ENCODE measurements at places on chromosomes 13 and 19.

DNA sequence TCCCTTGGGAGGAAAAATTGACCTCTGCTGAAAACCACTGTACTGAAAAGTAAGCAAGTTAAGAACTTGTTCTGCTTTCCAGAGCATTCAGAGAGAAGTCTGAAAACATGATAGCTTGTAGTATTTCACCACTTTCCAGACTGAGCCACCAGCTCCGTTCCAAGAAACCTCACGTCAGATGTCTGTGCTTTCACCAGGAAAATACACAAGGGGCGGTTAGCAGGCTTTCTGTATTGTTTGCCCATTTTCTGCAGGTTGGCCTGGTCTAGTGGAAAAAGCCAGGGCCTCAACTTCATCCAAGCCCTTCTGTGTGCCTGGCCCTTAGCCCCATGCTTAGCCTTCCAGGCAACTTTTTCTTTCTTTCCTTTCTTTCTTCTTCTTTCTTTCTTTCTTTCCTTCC is 36.4 kb downstream of the RXFP2 start:
- no peak for DNase-seq

DNA sequence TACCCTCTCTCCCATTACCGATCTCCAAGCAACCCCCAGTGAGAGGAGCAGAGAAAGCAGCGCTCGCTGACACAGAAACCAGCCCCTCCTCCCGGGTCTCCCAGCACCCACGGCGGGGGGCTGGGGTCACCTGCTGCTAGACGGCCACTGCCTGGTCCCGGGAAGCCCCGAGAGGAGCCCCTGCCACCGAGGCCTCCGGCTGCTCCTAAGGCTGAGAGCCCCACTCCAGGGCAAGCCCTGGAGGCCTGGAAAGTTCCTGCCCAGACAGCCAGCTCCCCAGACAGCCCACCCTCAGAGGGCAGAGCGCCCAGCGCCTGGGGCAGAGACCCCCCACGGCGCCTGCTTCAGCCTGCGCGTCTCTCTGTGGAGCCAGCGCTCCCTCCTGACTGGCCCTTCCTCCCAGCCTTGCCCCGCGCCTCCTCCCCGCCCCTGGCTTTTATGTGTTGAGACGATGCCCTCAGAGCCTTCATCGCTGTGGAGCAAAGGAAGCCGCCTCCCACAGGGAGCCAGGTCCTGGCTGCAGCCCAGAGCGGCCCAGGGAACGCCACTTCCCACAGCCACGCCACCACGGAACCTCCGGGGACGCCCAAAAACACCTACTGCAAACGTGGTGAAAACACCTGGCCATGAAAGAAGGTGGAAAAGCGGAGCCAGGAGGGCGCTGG is 51.1 kb downstream of the MLLT1 start:
- DNase-seq = no peak

GRCh38 chr19:14118165-14119051 is 846 bp upstream of the PRKACA start:
- DNase-seq = peak; percentile 88

- DNase-seq = no peak
Measured at GRCh38 chr19:46764817-46765291, 18.6 kb upstream of the STRN4 start.

DNA sequence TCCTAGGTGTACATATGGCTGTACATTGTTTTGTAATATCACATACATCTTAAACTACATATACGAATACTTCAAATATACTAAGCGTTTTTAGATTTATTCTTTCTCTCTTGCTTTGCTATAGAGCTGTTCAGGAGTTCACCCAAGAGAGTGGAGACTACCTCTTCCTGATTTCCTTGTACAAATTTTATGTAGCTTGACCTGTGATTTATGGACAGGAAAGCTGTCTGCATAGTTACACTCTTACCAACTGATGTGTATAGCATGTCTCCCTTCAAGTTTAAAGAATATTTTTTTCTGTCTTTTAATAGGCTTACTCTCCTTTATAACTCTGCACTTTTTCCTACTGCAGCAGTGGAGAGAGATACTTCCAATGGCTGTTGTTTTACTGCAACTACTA is 428.7 kb downstream of the NDFIP2 start:
- DNase-seq = no peak

GRCh38 chr13:111282425-111282824 is 38.0 kb upstream of the TEX29 start:
- peak; percentile 36 for DNase-seq

- DNase-seq = peak; percentile 76
Measured at GRCh38 chr13:77040076-77040475, 13.1 kb upstream of the FBXL3 start.

- DNase-seq = peak; percentile 64
Measured at GRCh38 chr19:47697863-47698609, 15.2 kb upstream of the EHD2 start.

- DNase-seq = no peak
Measured at GRCh38 chr13:40876020-40876738, 86.8 kb downstream of the SLC25A15 start.

GRCh38 chr13:50323440-50324065 is 308.3 kb downstream of the KCNRG start:
- DNase-seq = no peak

DNA sequence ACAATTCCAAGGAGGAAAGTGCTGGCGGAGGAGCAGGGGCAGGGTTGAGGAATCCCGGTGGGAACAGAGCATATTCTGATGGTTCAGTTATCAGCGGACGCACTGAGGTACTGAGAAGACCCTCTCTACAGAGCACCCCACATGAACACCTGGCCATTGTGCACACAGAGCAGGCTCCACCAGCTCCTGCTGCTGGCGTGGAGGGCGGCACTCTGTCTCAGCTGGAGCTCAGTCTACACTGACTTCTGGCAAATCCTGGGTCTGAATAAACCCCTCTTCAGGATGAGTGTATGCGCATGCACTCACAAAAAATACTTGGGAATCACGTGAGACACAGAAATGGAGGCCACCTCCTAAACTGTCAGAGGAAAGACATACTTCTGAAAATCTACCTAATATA is 114.4 kb upstream of the IRS2 start:
- DNase-seq = no peak

DNA sequence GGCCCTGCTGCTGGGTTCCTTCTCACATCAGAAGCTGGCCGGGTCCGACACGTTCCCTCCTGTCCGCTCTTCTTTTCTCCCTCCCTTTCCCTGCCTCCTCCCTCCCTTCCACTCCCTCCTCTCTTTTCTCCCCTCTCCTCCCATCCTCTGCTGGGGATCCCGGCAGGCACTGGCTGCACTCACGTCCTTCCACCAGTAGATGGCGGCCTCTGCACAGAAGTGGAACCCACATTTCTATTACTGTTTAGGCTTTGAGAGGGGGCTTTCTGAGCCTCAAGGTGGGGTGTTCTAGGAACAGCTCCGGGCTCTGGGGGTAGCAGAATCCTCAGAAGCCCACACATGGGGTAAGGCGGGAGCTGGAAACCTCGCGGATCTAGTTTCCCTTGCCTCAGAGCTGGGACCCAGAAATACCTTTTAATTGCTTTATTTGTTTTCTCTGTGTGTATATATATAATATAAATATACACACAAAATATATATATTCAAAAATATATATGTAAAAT is 294.2 kb downstream of the ZNF536 start:
- peak; percentile 38 for DNase-seq

DNA sequence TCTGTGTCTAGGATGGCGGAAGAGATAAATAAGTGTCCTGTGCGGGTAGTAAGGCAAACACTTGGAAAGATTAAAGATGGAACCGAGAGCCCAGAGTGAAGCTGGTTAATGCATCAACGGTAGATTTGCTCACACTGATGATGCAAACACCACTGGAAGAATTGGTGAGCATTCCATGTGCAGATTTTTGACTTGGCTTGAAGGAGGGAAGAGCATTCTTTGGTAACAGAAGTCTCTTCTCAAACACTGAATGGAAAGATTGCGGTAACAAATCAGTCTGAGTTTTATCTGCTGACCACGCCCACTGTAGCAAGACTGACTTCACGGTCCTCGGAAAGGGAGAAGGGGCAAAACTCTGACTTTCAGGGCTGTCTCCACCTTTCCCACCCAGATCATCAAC is 112.5 kb downstream of the COL4A1 start:
- DNase-seq = no peak

- no peak for DNase-seq
Measured at GRCh38 chr13:113948034-113948742, 25.7 kb downstream of the C13orf46 start.

DNA sequence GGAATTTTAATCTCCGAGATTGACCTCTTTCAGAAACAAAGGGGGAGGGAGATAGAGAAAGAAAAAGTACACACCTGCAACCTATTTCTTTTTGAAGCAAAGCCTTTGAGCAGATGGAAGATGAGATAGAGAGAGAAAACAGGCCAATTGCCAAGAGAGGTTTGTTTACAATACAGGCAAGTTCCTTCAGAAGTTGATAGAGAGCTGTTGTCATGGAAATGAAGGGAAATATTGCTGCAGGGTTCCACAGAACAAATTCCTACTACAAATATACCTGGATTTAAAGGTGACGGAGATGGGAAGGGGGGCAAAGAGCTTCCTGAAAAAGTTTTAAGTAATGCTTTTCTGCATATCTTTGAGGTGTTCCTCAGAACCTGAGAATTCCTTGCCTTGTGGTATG is 388.4 kb downstream of the NDFIP2 start:
- peak; percentile 47 for DNase-seq

GRCh38 chr19:18349524-18350128 is 9.2 kb downstream of the PGPEP1 start:
- peak; percentile 13 for DNase-seq

- DNase-seq = no peak
Measured at GRCh38 chr13:67283637-67284036, 53.5 kb upstream of the PCDH9 start.

- no peak for DNase-seq
Measured at GRCh38 chr19:31348481-31349159, 616 bp downstream of the TSHZ3 start.

DNA sequence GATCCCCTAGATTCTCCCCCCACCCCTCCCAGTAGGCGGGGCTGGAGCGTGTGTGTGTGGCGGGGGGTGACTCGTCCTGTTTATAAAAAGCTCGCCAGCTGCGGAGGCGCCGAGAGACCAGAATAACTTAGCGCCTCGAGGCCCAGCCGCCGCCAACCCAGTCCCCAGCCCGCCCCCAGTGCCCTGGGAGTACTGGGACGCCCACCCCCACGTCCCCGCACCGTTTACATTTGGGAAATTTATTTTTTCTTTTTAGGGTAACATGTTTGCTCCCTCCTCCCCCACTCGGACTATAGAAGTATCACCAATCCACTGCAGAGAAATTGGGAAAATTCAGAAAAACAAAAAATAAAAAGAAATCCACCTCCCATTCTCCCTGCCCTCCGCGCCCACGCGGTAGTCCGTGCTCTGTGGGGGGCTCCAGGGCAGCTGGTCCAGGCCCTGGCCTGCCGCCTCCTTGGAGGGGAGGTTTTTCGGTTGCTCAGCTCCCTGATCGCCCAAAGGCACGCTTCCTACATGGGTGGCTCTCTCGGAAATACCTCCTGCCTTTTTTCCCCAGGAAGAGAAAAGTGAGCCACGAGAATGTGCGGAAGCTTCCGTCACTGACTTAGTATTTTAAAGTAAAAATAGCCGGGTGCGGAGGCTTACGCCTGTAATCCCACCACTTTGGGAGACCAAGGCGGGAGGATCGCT is 1.5 kb upstream of the RAB3A start:
- DNase-seq = peak; percentile 36

DNA sequence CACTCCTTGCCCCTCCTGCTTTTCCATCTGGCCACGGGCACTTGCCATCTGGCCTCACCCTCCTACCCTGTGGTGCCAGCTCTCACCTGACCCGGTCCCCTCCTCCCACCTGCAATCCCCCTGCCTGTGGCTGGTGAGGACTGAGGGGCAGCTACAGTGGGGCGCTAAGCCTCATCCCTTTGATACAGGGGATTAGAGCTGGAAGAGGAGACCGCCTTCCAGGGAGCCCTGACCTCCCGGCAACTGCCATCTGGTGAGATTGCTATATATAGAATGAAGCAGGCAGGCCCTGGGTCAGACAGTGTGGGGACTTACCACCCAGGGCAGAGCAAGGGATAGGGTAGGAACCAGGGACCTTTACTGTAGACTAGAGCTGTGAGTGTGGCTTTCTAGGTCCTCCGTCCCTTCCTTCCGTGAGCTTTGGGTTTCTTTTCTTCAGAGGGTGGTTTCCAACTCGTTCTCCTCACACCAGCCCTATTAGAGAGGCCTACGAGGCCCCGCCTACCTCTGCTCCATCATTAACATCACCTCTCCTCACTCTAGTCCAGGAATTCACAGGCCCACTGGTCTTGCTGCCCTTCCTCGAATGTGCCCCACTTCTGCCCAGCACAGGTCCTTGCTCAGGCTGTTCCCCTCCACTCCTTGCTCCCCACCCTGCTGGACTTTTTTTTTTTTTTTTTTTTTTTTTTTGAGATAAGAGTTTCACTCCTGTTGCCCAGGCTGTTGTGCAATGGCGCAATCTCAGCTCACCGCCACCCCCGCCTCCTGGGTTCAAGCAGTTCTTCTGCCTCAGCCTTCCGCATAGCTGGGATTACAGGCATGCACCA is 7.7 kb downstream of the KASH5 start:
- no peak for DNase-seq

DNA sequence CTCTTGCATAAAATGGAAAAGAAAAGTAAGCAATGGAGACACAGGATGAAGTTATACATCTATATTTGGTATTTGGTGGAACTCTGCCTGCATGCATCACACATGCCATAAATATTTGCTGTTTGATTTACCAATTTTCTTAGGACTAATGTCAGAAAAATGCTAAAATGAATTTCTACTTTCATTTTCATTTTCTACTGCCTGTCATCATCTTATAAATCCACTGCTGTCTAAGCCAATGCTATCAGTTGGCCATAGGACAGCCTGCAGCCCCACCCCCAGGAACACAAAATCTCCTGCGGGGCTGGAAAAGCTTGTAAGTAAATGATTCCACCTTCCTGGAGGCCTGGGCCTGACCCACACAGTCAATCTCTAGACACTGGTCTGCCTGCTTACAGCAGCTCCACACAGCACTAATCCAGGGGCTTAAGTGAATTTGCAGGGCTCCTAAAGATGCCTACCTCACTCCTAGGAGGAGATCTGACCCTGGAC is 122.0 kb downstream of the ENOX1 start:
- no peak for DNase-seq

DNA sequence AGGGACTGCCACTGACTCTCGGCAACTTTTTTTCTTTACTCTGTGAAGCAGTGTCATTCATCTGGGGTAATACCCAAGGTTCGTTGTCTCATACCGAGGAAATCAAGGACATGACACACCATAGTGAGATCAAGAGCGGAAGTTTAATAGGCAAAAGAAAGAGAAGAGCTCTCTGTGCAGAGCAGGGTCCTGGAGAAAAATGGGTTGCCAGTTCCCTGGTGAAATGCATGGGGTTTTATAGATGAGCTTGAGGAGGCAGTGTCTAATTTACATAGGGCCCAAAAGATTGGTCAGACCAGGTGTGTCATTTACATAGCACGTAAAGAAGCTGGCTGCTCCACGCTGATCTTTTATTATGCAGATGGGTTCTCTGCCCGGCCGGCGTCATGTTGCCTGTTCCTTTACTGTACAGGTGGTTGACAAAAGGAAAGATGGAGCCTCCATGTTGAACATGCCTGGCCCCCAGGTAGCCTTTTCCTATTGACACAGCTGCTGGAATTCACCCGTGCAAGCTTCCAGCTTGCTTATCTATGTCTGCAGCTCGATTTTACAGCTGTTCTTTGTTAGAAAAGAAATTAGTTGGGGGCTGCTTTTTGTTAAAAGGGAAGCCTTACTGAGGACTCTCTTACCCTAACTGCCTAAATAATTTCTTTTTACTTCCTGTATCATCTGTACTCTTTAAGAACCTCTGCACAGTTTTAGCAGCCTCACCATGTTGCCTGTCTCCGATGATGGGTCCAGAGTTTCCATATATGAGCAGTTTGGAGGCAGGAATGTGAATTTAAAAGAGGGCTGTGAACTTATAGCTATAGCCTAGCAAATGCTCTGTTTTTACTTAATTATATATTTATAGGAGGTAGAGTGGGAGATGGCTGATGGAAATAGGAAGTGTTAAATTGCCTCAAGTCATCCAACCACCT is 98.0 kb upstream of the DIAPH3 start:
- DNase-seq = peak; percentile 81

- DNase-seq = no peak
Measured at GRCh38 chr13:40179445-40180281, 486.8 kb downstream of the FOXO1 start.

Measured in NCI-H1417 (cell line).